ENCODE measurements at places on chromosomes 11 and 22. TPM values are rescaled to one million over a fixed set of nuclear protein-coding genes. Genes with fewer than 3 reads are reported as not detected.

GRK3 gene
- 7.7 TPM for total RNA-seq

MAPK1 gene
- total RNA-seq = 141 TPM

SLC22A12 gene
- not detected for total RNA-seq

TCN1 gene
- not detected for total RNA-seq

C11orf86 gene
- not detected for total RNA-seq

MRE11 gene
- total RNA-seq = 15.9 TPM

MCHR1 gene
- 0.52 TPM for total RNA-seq

RPLP2 gene
- 1,286 TPM for total RNA-seq

IGSF9B gene
- 57.8 TPM for total RNA-seq

CYP2D6 gene
- total RNA-seq = 0.37 TPM

HSD17B12 gene
- total RNA-seq = 85.4 TPM

CSF2RB gene
- 7.7 TPM for total RNA-seq

KRTAP5-2 gene
- total RNA-seq = not detected

CASP4 gene
- 43.5 TPM for total RNA-seq

HBD gene
- 4.8 TPM for total RNA-seq

GRK2 gene
- 58.2 TPM for total RNA-seq

ACRV1 gene
- not detected for total RNA-seq

RAB36 gene
- 4.2 TPM for total RNA-seq

MS4A1 gene
- 1.8 TPM for total RNA-seq
